Activated gamma-delta T cell treated with anti-CD3 and anti-CD28 coated beads, Interleukin-2, amount 50 U/mL, for 16 hours (primary cell): ENCODE measurements at places on chromosomes 2 and 18.

GRCh38 chr2:98901291-98901690 lies 34.7 kb downstream of the CRACDL start:
- no peak for DNase-seq

DNA sequence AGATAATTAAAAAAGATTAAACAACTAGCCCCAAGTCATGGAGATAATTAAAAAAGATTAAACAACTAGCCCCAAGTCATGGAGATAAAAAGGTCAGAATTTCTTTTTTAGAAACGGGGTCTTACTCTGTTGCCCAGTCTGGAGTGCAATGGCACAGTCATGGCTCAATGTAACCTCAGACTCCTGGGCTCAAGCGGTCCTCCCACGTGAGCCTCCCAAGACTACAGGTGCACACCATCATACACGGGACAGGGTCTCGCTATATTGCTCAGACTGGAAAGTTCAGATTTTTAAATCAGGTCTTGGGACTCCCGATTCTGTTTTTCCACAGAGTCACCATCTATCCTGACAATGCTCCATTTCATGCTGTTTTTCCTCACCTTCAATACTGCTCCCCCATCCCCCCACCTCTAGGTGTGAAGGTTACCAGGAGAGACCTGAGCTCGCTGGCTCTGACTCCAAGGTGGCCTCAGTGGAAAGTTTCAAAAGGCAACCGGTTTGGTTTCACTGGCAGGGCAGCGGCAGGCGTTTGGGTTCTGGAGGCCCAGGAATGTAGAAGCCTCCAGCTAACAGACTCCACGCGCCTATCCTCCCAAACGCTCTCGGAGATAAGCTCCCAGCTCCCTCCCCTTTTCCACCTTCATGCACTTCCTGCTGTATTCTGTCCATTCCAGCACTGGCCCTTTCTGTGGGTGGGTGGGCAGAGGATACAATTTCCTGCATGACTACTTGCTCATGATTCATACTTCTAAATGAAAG lies 2.9 kb upstream of the SEMA4C start:
- no peak for DNase-seq

DNA sequence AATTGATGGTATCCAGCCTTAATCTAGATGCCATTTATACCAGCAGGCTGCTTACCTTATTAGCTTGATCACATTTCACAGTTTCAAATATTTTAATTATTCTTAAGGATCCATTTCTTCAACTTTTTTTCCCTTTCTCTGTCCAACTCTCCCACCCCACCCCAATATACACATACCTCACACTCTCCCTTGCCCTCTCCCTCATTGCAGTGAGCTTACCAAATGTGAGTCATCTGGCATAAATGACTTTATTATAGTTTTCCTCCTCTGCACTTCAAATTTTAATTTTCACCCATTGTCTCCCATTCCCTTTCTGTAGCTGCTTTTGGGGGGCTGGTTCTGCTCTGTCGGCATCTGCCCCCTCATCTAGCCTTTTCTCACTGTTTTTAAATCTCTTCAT lies 12.9 kb downstream of the HTR2B start:
- no peak for DNase-seq

- DNase-seq: no peak
Measured at GRCh38 chr18:70621710-70622109, 332.9 kb downstream of the SOCS6 start.
